ENCODE measurements at places on chromosomes 11 and 22. TPM values are rescaled to one million over a fixed set of nuclear protein-coding genes. Genes with fewer than 3 reads are reported as not detected.

Gene RIBC2
- 2.5 TPM for total RNA-seq

Gene MPEG1
- total RNA-seq: not detected

Gene KRTAP5-5
- total RNA-seq: not detected

Gene LMNTD2
- 16.5 TPM for total RNA-seq

Gene EWSR1
- total RNA-seq: 364 TPM

Gene CYTH4
- total RNA-seq: not detected

Gene IL18
- total RNA-seq: 0.29 TPM

Gene PGA5
- not detected for total RNA-seq

Gene GLB1L2
- total RNA-seq: 8.9 TPM

Gene KCNQ1OT1
- total RNA-seq: 30.5 TPM

Gene SLC5A12
- 4.6 TPM for total RNA-seq

Gene HBD
- total RNA-seq: 3.0 TPM

Gene SERHL2
- total RNA-seq: 2.6 TPM

Gene MS4A3
- total RNA-seq: not detected

Gene H19
- total RNA-seq: 14,601 TPM

Gene FGF4
- total RNA-seq: not detected

Gene MS4A8
- not detected for total RNA-seq

Gene GPR83
- total RNA-seq: 0.09 TPM

Gene GGTLC3
- not detected for total RNA-seq

Gene CNIH2
- 10.2 TPM for total RNA-seq

Gene CRYBB3
- total RNA-seq: 0.54 TPM

Gene TMEM191C
- total RNA-seq: 4.2 TPM

Gene APOL1
- total RNA-seq: 1.9 TPM

Gene NNMT
- 2.3 TPM for total RNA-seq

Gene CLDN5
- total RNA-seq: not detected

Gene SMC1B
- not detected for total RNA-seq

Gene BTG4
- total RNA-seq: not detected

Gene MRTFA
- total RNA-seq: 109 TPM

Gene BATF2
- 1.5 TPM for total RNA-seq

Gene OPCML
- 2.6 TPM for total RNA-seq

Gene OR5B2
- total RNA-seq: not detected

Gene RRP8
- total RNA-seq: 22.5 TPM

Gene ELFN2
- 4.1 TPM for total RNA-seq

Gene PCSK7
- total RNA-seq: 64.4 TPM

Gene PPME1
- total RNA-seq: 52.8 TPM

Gene HORMAD2
- 0.47 TPM for total RNA-seq

Data from mesothelial cell of epicardium (in vitro differentiated cells).